SW 1271 (cell line): ENCODE measurements at places on chromosomes 12 and 14.
A peak's percentile ranks its signal among the peaks of the same experiment; 100 is the strongest.

DNA sequence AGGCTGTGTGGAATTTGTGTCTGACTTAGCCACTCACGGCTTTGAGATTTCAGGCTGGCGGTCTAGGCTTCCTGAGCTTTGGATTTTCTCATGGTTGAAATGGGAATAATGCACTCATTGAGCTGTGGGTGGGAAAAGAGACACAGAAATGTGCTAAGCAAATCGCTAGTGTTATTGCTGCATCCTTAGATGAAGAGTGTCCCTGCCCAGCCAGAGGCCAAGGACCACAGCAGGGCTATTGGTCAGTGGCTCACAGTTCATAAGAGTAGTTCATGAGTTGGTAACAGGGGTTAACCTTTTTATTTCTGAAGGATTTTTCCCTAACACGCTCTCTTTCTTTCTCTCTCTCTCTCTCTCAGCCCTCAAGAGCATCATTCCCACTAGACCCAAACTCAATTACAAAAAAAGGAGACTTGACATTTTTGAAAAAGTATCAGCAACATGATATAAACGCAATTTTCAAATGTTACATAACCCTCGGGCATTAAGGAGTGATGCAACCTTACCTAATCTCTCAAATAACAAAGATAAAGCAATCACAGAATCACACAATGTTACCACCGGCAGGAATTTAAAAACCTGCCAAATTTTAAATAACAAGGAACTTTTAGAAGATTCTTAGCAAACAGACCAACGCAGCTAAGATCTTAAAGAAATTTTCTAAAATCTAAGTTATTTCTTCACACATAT lies 36.7 kb upstream of the RMST start:
- DNase-seq = no peak

GRCh38 chr14:76100236-76100635 lies 51.5 kb upstream of the GPATCH2L start:
- DNase-seq = no peak

DNA sequence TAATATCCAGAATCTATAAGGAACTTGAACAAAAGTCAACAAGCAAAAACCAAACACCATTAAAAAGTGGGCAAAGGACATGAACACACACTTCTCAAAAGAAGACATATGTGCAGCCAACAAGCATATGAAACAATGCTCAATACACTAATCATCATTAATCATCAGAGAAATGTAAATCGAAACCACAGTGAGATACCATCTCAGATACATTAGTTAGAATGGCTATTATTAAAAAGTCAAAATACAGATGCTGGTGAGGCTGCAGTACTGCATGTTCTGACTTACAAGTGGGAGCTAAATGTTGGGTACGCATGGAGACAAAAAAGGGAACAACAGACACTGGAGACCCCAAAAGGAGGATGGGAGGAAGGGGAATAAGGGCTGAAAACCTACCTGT lies 67.1 kb downstream of the BLTP3B start:
- no peak for DNase-seq

- DNase-seq = no peak
Measured at GRCh38 chr12:80846952-80847351, 90.8 kb downstream of the LIN7A start.

DNA sequence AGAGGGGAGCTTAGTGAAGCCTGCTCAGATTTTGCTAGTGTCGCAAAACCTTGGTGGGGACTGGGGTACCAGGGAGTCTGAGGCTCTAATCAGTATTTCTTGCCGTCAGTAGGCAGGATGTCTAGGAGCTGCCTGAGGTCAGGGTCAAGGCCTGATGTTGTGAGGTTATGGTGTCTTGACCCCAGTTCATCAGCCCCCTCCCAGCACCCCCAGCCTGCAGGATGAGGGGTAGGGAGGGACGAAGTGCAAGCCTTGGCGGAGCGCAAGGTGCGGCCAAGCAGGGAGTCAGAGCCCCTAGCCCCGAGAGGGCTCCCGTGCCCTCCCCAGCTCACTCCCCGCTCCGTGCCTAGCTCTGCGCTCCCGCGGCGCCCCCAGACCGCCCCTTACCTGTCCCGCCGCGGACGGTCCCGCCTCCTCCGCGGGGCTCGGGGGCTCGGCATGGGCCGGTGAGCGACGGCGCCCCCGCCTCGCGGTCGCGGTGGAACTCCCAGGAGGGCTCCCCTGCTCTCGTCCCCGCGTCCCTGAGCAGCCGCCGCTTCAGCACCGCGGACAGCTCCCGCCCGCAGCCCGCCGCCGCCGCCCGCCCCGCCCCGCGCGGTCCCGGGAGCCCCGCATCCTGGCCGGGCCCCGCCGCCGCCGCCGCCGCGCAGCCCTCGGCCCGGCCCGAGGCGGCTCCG lies 347 bp downstream of the SYNDIG1L start:
- no peak for DNase-seq

DNA sequence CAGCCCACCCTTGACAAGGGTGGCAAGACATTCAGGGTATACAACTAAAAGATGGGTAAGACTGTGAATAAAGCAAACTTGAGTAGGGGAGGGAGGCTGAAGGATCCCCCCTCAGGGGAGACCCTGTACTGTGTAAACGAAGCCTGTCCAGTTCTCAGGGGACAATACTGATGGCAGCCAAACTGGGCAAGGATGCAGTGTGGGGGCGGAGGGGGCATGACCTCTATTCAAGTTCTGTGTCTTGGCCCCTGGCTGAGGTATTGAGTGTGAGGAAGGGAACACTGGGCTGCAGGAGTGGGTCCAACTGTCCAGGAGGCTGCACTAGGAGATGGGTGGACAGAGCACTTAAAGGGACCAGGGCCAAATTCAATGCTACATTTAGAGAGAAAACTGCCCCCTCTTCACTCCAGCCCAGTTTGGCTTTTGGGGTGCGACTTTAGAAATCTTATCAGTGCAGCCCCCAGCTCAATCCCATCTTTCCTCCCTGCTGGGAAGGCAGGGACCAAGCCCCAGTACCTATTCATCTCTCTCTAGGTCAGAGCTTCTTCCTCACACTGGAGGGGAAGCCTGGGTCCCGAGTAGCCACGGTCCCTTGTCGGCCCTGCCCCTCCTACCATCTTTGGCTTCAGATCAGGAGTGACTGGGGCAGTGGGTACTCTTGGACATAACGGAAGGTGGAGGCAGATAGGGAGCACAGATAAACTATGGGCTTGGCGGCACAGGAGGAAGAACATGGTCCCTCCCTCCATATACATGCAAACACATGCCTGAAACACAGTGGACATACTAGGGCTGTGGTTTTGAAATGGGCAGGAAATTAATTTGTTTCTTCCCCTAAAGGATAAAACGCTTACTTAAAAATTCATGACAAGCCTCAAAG lies 11.8 kb downstream of the SLC39A5 start:
- DNase-seq = no peak

DNA sequence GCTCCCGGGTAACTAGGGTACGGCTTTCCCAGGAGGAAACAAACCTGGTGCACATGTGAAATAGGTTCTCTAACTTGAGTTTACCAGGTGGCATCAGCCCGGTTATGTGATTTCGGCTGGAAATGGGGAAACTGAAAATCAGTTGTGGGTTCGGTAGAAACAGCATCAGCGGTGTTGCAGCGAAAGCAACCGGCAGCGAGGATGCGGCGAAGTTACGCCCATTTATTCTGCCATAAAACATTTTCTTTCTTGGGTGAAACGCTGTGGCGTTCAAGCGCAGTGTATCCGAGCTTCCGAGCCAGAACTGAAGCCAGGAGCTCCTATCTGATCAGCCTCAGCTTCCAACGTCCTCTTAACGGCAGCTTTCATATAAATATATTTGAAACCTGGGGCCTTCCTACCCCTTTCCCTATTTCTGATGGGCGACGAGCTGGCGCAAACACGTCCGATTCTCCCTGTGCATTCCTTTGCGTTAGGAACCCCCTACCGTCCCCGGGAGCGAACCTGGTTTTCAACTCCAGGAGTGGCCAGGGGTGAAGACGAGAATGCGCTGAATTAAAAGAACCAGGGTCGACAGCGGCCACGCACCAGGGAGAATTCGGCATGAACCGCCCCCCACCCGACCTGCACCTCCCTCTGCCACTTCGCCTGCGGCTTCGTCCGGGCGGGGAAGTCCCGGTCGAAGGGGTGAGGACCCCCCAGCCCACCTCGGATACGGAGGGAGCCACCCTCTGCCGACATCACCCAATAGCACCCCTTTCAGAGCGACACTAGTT lies 1.6 kb downstream of the DPF3 start:
- DNase-seq = no peak

GRCh38 chr12:114834621-114835020 lies 150.6 kb upstream of the TBX3 start:
- DNase-seq = peak; percentile 59

DNA sequence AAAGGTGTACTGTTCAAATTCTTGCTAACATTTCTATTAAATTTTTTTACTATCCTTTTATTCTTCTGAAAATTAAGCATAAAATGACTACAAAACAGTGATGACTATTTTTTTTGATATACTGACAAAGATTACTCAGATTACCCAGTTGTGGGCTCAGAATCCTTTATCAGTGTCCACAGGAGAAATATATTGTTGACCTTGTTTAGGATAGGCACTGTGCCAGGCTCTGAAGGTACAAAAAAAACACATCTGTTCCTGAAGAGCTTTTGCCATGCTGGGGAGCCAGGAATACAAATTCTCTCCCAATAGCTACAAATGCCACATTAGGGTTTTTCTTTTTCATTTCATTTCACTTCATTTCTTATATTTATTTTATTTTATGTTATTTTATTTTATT lies 26.9 kb upstream of the GCH1 start:
- DNase-seq = no peak

- no peak for DNase-seq
Measured at GRCh38 chr12:2334271-2334670, 281.5 kb downstream of the CACNA1C start.

DNA sequence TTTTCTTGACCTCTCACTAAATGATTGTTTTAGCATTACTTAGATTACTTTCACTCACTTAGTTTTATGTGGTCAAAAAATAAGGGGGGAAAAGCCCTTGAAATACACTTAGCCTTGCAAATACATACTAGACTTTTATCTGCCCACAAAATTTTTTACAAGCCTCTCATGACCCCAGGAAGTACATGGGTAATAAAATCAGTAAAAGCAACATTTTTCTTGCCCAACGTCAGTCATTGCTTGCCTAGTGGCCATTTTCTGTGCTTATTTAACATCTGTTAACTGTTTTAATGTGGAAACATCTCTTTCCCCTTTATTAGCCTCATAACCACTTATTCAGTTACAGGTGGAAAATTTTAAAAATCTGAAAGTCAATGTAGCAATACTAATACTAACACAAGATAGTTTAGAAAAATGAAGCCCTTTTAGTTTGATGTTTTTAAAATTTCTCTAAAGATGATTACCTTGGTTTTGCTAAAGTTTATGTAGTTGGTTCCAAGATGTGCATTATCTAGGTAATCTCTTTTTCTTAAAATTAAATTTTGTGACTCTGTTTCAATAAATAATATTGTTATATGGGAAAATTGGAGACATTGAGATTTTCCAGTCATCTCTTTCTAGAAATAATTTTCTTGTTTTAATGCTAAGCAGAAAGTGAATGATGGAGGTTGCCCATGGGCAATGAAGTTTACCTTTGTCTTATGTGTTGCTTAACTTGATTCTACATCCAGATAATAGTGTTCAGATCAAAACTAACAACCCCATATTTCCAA lies 175.5 kb downstream of the TMTC2 start:
- DNase-seq = no peak

DNA sequence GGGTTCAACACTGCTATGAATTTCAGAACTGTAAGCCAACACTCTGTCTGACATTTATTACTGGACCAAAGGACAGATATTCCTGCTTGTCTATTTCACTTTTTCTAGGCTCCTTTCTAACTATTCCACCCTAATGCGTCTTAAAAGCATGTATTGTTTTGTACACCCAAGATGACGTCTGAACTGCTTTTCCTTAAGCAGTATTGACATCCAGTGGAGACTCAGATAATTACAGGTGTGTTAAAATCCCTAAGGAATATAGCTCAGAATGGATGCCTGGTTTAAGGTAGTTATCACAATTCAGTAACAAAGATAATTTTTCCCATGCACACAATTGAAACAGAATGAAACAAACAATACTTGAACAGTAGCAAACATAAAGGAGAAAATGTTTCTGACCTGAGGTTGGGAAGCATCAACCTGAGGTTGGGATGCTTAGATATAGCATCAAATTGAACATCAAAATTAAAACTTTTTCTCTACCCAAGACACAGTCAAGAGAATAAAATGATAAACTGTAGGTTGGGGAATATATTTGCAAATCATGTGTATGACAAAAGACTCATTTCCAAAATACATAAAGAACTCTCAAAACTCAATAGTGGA lies 93.7 kb upstream of the PTPRR start:
- no peak for DNase-seq

DNA sequence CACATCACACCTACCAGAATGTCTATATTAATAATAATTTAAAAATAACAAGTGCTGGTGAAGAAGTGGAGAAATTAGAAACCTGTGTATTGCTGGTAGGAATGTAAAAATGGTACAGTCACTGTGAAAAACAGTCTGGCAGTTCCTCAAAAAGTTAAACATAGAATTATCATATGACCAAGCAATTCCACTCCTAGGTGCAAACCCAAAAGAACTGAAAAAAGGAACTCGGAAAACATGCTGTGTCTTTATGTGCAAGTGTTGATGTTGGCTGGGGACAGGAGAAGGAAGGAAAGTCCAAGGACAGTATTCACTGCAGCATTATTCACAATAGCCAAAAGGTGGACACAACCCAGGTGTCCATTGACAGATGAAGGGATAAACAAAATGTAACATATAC lies 146.5 kb downstream of the TTC7B start:
- no peak for DNase-seq

DNA sequence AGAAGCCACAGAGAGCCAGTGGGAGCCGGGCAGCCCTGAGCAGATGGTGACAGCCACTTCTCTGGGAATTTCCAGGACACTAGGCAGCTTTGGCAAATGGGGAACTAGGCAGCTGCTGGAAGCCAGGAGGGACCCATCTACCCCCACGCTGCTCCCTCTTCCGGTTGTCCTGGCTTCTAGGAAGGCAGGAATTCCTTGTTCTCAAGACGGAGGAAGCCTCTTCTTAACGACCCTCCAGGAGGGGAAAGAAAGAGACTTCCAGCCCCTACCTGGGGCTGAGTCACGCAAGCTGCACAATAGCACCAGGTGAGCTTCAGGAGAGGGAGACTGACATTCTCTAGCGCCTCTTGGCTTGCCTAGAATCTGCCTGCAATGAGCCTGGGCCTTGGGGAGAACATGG lies 141.5 kb downstream of the ANO2 start:
- DNase-seq = no peak

GRCh38 chr12:121773011-121773777 lies 20.3 kb downstream of the RHOF start:
- DNase-seq = peak; percentile 70

GRCh38 chr14:28780843-28781820 lies 14.5 kb downstream of the FOXG1 start:
- no peak for DNase-seq
